ENCODE measurements at places on chromosomes 5 and 9.

GRCh38 chr9:99108131-99108530, 3.2 kb downstream of the TGFBR1 start:
- DNase-seq: no peak

- DNase-seq: no peak
Observed at GRCh38 chr5:43664501-43665040, 61.6 kb downstream of the NNT start.

- no peak for DNase-seq
Observed at GRCh38 chr5:156623381-156624040, 226.6 kb upstream of the PPP1R2B start.

DNA sequence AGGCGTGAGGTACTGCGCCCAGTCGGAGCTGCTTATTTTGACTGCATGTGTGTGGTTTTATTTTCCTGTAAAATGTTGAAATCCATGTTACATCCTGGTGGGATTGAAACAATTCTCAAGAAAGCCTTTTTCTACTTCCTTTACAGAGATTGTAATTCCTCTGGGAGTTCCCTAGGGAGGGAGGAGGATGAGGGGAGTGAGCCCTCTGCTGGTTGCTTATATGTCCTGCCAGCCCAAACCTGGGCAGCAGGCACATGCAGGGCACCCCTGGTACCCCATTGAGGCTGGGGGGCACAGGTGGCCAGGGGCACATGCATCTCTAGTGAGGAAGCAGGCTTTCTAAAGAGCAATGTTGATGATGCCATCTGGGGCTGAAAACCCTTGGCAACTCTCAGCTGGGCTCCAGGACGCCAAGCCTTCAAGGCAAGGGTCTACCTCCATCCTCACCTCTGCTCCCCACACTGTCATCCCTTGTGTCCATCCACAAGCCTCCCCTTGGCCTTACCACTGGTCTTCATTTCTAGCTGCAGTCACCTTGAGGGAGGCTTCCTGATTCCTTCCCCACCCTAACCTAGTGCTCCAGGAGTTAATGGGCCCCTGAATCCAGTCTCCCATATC, 84.7 kb upstream of the TNFSF8 start:
- no peak for DNase-seq

- no peak for DNase-seq
Observed at GRCh38 chr9:121774715-121775613, 123.5 kb downstream of the DAB2IP start.
